ENCODE measurements at places on chromosomes 5 and 9.

GRCh38 chr5:172093965-172094364 is 87.5 kb upstream of the FBXW11 start:
- DNase-seq = no peak

GRCh38 chr5:9661316-9662015 is 31.3 kb upstream of the TAS2R1 start:
- no peak for DNase-seq

DNA sequence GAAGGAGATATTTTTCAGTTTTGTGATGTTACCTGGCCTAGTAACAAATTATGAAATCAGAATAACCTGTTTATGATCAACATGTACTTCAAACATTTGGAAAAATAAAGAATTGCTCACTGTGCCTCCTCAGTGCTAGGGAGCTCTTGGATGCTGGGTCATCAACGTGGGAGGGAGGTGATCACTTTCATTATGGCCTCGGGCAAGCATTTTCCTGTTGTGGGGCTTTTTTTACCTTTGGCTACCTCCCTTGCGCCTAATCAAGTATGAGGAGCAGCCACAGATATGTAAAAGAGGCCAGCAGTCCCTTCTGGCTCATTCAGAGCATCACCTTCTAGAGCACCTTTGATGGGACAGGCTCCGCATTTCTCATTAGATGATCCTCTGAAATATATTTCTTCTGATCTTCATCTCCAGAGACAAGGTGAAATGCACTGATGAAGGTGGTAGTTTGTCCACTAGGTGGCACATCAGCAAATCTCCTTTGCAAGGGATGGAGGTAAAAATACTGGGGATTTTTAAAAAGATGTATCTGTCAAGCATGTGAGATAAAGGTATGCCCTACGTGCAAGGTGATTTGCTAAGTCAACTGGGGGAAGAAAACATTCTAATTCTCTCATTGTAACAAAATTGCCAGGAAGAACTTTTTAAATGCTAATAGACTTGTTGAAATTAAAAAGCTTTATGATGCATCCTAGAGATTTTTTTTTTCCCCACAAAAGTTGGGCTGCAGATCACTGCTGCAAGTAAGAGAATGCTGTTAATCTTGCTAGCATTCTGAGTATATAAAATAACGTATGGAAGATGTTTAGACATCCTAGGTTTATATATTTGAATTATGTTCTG is 218.2 kb downstream of the MAST4 start:
- DNase-seq = peak; percentile 66

GRCh38 chr5:10663489-10664179 is 97.4 kb downstream of the DAP start:
- no peak for DNase-seq

GRCh38 chr9:76090330-76090729 is 199.9 kb downstream of the PCSK5 start:
- no peak for DNase-seq

DNA sequence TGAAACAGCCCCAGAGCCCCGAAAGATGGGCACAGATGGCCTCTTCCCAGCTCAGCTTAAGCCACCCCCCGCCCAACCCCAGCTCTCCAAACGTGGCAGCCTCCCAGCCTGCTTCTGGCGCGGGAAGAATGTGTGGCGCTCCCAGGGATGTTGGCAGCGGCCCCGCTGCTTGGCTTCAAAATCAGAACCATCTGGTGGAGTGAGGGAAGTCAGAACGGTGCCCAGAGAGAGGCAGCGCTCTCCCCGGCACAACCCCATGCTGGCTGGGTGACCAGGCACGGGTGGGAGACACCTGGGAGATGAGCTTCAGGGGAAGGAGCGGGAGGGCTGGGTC is 72.7 kb upstream of the ORM1 start:
- DNase-seq = no peak

DNA sequence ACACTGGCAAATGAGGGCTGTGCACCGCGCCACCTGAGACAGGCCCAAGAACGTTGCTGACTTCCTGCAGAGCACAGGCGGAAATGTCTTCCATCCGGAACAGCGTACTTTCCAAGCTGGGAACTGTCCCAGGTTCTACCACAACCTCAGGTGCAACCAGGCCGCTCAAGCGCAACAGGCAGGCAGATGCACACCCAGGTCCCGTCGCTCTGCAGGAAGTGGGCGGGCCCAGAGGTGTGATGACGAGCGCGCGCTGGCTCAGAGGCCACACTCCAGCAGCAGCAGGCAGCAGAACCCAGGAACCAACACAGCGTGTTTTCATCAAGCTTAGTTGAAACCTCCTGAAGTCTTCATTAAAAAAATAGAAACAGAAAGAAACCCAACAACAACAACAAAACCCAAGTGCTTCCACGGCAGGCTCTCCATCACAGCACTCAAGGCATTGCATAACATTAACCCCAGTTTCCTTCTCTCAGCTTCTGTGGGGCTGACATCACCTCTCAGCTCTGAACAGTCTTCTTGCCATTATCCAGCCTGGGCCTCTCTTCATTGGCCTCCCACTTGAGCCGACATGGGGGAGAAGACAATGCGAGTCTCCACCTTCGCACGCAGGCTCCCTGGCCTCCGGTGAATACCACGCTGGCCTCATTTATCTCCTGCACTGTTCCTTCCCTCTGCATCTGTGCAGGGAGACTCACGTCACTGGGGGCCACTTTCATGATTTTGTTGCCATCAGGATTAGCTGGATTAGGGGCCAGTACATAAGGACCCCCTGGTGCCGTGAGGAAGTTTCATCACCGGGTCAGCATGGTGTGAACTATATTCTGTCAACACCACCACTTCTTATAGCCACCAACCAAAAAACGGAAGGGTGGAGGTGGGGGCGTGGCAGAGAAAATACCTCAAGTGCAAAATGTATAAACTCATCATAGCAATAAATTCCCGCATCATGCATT is 22.1 kb downstream of the PTCH1 start:
- peak; percentile 79 for DNase-seq

GRCh38 chr5:95044096-95044495 is 240.8 kb downstream of the MCTP1 start:
- no peak for DNase-seq

DNA sequence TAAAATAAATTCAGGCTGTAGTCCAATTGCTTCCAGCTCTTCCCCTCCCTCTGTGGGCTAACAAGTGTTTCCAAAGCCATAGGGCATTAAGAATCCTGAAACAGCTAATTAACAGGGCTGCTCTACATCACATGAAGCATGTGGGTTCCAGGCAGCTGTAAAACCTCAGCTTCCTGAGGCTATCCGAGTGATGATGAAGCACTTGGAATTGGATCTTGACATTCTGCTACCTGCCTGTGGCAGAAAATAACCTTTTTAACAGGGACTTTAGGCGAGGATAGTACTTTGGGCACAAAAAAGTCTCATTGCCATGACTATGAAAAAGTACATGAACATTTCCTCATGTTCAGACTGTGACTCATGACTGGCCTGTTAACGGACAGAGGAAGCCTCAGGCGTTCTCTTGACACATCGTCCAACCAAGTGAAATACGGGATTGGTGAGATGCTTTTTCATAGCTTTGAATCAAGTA is 107.2 kb downstream of the PDE4D start:
- no peak for DNase-seq

GRCh38 chr9:106287091-106287631 is 575.8 kb upstream of the ZNF462 start:
- DNase-seq = no peak

DNA sequence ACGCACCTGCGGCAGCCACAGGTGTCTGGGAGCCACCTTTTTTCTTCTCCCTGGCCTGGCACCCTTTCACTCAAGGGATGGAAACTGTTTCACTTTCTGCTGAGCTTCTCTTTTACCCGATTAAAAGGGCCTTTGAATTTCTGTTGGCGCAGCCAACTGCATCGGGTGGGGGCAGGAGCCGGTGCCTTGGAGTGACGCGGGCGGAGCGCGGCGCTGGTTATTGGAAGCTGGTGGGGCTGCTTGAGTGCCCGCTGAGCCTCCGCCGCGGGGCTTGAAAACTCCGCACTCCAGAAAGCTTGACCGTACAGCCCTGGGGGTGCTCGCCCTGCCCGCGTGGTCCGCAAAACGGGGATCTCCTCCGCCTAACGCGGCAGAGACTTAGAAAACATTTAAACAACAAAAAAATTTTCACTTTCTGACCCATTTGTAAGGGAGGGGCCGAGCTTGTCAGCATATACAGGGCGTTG is 52.0 kb upstream of the TJP2 start:
- peak; percentile 30 for DNase-seq

GRCh38 chr9:89523948-89524347 is 26.0 kb upstream of the SEMA4D start:
- peak; percentile 75 for DNase-seq

- no peak for DNase-seq
These were observed 120.2 kb downstream of the EGFLAM start for GRCh38 chr5:38378579-38378978.

DNA sequence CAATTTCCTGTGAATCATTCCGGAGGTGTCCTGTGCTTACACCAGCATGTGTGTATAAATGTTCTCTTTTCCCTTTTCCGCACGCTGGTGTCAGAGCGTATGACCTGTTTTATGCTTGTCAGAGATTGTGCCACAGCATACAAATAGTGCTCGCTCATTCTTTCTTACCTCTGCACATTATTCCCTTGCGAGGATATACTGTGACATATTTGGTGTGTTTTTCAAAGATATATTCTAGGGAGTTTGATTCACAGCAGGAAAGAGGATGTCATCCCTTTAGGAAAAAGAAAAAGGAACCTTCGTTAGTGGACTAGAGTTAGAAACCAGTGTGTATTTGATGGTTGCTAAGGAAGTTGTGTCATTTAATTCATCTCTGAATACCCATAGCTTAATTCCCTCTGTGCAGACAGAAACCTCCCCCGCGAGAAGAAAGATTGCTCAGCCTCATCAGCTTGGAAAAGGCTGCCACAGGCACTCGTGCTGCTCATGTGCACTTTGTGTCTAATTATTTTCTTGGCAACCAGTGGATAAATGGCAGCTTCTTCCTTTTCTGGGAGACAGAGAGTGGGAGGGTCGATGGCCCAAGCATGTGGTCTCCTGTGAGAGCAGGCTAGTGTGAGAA is 14.7 kb upstream of the CCIN start:
- no peak for DNase-seq

DNA sequence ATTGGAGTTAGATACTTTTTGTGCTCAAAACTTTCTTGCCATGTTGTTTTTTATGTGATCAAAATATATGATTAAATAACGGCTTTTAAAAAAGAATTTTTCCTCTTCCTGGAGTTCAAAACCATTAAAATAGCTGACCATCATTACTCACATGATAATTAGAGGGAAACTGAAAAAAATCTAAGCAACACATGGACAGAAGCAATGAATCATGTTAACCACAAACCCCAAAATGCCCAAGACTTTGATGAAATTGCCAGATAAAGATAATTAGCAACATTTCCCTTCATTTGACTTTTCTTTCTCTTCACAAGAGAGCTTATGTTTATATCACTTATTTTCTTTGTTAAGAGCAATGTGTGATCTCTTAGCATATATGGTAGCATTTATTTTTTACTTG is 1294.2 kb downstream of the EFNA5 start:
- DNase-seq = no peak

- DNase-seq = no peak
These were observed 69.8 kb upstream of the ICE1 start for GRCh38 chr5:5352675-5353074.

GRCh38 chr5:91495699-91496098 is 112.6 kb upstream of the ARRDC3 start:
- DNase-seq = no peak

- DNase-seq = no peak
These were observed 95.0 kb downstream of the NR6A1 start for GRCh38 chr9:124676159-124676551.

DNA sequence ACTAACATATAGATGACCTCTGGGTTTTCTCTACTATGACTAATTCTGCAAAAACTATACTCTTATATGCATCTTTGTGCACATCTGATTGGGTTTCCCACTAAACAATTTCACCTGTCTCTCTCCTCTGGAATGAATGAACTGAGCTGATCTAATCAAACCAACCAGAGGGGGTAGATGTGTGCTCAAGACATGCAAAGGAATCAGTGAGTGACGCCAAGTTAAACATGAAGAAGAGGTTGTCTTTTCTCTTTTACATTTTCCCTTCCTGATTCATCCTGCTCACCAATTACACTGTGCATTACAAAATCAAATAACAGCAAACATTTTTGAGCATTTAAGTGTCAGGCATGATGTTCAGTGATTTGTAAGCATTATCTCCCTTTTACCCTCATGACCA is 29.6 kb upstream of the GRXCR2 start:
- DNase-seq = no peak

DNA sequence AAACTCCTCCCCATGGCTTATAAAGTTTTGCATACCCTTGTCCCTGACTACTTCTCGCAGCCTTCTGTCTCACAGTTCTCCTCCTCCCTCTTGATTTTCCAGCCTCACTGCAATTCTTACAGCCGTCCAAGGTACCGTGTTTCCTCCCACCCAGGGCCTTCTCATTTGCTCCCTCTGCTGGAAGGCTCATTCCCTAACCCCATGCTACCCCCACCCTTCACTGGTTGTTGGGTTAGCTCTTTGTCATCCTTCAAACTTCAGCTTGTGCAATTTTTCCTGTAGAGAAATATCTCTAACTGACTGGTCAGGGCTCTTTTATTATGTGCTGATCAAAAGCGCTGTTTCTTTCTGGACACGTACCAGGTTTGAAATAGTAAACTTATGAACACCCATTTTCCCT is 329.2 kb downstream of the EBF1 start:
- DNase-seq = no peak

All from CD4-positive, alpha-beta T cell treated with Interleukin-2 at 100 ng/mL for 4 hours (primary cell).